ENCODE measurements at places on chromosomes 2 and 18.

- DNase-seq, result no peak
These were observed 38.6 kb downstream of the SNORC start for GRCh38 chr2:232908695-232909094.

- no peak for DNase-seq
These were observed 112.8 kb upstream of the MAP3K20 start for GRCh38 chr2:172962824-172963223.

GRCh38 chr2:9800639-9800974 lies 42.7 kb upstream of the TAF1B start:
- DNase-seq, result no peak

DNA sequence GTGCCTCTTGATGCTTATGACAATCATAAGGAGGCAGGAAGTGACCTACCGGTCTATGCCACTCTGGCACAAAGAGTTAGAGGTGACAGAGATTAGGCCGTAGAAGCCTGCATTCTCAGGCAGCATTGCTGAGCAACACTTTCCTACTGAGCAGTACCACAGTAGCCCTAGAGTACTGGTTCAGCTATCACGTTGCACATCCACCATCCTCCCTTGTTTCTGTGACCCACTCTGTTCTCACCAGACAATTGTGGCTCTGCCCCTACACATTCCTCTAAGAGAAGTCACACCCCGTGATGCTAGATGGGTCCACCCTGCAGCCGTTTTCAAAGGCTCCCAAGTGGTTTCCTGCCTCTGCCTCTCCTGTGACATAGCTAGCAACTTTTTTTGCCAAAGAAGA lies 22.6 kb upstream of the SUCLG1 start:
- DNase-seq, result peak; percentile 21

GRCh38 chr2:173148520-173148919 lies 72.9 kb downstream of the MAP3K20 start:
- no peak for DNase-seq

DNA sequence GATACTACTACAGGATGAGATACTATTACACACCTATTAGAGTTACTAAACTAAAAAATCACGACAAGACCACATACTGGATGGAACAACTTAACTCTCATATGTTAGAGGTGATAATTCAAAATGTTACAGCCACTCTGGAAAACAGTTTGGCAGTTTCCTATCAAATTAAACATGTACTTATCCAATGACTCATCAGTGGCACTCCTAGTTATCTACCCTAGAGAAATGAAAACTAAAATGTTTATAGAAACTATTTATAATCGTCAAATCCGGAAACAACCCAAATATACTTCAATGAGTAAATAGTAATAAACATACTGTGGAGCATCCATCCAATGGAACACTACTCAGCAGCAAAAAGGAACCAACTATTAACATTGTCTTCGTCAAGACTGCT lies 137.0 kb upstream of the RBBP8 start:
- no peak for DNase-seq

DNA sequence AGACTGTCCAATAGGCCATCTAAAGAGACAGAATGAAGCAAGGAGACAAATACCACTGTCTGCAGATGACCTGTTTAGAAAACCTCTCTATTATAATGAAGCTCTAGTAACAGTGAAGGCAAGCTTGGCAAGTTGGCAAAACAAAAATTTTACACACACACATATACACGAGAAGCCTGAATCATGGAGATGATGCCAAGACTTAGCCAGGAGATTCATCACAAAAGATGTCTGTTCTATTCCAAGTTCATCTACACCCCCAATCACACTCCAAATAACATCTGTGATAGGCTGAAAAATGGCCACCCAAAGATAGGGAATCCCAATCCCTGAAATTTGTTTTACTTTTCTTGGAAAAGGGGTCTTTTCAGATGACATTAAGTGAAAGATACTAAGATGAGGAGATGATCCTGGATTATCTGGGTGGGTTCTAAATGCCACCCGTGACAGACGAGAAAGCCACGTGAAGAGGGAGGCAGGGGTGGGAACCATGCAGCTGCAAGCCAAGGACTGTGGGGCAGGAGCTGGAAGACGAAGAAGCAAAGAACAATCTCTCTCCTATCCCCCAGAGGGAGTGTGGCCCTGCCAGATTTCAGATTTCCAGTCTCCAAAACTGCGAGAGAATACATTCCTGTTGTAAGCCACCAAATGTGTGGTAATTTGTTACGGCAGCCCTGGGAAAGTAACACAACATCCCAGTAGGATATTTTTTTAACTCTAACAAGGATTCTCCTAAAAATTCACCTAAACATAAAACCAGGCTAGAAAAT lies 20.0 kb downstream of the HDLBP start:
- no peak for DNase-seq

DNA sequence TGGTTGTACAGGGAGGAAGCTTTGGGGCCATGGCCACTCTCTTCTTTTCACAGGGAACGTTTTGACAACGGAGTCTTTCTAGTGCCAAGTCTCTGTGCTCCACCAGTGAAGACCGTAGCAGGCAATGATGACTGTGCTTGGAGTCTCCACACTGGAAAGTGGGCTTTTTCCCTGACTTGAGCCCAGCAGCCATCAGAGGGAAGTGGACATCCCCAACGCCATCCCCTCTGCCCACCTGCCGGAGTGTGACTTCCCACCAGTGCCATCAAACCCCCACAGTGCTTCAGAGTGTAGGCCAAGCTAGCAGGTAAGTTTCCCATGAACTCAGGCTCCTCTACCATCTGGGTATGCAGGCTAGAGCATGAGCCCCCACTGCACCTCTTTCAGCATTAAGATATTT lies 78.7 kb downstream of the APOB start:
- no peak for DNase-seq

- DNase-seq, result no peak
These were observed 68.9 kb upstream of the LTBP1 start for GRCh38 chr2:32877587-32878510.

- no peak for DNase-seq
These were observed 644.2 kb upstream of the SETBP1 start for GRCh38 chr18:44036501-44036900.

DNA sequence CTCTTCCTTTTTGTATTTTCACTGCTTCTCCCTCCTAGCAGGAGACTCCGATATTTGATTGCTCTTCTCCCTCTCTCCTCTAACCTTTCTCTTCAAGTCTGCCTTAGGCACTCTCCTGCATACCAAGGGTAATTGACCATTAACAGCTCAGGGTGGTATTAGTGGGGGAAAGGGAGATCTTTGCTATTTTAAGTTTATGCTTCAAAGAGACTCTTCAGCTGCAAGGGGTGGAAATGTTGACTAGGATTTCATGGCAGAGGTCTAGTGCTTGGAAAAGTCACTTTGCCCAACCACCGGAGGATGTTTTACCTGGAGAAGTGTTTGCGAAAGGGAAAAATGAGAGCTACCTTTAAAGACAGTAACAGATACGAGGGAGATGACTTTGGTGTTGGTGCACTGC lies 453.7 kb downstream of the SLC4A3 start:
- no peak for DNase-seq

GRCh38 chr2:24105816-24106215 lies 17.3 kb downstream of the PFN4 start:
- DNase-seq, result no peak

DNA sequence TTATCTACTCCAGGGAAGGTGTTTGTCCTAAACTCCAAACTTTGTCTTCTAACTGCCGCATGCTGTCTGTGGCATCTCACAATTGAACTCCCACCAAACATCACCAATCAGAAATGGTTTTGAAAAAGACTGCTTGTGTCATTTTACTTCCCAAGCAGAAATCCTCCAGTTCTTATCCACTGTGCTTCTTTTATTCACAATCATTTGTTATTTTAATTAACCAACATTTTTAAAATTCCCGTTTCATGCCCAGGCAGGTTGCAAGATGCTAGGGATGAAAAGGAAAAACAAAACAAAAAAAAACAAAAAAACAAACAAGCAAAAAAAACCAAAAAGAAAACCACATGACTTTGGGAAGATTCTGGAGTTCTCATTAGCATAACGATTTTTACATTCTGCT lies 63.5 kb upstream of the RAB27B start:
- no peak for DNase-seq

DNA sequence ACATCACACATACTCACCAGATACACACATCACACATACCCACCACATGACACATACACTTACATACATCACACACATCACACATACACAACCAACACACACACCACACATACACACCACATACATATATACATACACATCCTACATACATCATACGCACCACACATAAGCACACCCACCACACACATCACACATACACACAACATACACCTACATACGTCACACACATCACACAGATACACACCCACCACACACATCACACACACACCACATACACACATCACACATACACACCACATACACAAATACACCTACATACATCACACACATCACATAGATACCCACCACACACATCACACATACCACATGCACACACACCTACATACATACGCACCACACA lies 158.4 kb downstream of the NDUFA10 start:
- DNase-seq, result no peak

GRCh38 chr2:232126301-232127099 lies 165.0 kb downstream of the DIS3L2 start:
- no peak for DNase-seq

GRCh38 chr2:199216253-199216652 lies 241.5 kb downstream of the SATB2 start:
- no peak for DNase-seq

GRCh38 chr2:62426154-62426912 lies 79.7 kb downstream of the TMEM17 start:
- DNase-seq, result no peak

- no peak for DNase-seq
These were observed 200.7 kb downstream of the BCL11A start for GRCh38 chr2:60352491-60353405.

DNA sequence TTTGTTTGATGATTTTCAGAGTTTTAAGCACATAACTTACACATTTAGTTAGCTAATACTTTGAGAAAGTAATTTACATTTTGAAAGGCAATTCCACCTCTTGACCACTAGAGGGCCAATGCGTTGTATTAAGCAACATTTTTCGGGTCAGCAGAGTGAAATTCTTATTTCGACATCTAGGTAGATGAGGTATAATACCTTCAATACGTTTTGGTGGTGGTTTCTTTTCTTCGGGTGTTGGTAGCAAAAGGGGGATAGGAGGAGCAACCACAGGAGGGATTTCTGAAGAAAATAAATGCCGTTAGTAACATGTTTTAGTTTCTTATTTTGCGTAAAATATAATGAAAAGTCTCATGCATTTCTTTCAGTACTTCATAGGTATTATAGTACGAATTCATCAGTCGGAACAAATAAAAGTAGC lies 106.3 kb downstream of the TTN start:
- DNase-seq, result no peak

DNA sequence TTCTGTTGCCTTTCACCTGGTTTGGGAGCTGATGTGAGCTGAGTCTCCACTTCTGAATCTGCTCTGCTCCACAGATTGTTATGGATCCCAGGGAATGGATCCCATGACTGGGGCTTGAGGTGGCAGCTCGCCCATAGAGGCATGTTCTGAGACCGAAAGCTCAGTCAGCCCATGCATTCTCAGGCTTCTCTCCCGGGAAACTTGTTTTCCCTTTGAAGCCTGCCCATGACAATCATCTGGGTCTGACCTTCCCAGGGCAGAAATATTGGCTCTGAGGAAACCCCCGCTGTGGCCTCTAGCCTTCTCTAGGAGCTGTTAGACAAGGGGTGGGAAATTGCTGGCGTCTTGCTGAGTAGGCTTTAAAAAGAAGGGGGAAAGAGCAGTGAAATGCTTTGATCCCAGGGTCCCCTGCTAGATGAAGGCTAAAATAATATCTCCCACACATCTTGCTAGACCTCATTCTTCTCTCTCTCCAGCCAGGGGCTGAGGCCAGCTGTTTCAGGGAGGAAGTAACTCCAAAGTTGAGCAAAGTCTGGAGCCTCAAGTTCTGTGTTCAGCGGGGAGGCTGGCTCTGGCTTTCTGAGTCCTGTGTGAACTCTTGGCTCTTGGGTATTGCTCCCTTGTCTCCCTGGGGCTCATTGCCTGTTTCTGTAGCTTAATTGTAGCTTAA lies 2.0 kb downstream of the VAMP8 start:
- DNase-seq, result no peak

DNA sequence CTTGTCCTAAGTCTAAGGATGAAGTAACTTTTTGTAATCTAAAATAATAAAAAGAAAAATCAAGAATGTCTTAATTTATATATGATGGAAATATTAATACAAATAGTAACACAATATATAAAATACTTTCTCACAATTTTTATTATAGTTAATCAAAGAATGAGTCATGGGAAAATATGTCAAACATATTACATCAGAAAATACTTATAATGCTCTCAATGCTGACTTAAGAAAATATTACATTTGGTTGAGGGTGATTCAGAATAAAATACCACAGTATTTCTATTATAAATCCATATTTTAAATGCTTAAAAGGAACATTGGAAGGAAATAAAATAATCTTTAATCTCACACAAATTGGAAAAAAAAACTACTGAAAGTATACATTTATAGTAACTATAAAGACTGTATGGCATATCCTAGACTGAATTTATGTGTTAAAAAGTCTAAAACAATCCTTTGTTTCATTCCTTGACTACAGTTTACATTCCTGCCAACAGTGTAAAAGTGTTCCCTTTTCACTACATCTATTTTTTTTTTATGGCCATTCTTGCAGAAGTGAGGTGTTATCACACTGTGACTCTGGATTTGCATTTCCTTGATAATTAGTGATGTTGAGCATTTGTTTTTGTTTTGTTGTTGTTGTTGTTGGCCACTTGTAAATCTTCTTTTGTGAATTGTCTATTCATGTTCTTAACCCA lies 1573.5 kb upstream of the ACVR2A start:
- no peak for DNase-seq
